Stimulated activated CD4-positive, alpha-beta T cell treated with anti-CD3 and anti-CD28 coated beads, Interleukin-1b, Interleukin-23, amount 100 ng/mL, for 1 hour (primary cell): ENCODE measurements at places on chromosomes 1 and 21.

DNA sequence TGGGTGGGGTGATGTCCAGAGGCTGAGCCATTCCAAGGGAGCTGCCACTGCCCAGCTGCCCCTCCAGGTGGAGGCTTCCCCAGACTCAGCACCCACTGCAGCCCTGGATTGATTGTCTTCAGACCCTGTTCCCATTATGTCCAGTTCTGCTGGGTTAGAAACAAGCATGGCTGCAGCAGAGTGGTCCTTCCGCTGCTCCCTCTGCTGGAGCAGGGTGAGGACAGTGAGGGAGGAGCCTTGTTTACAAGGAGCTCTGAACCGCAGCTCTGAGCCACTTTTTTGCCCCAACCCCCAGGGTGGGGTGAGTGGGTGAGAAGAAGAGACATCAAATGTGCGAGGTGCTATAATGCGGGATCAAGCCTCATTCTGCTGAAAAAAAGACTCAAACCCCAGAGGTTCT lies 2.3 kb downstream of the TNNT2 start:
- no peak for DNase-seq

DNA sequence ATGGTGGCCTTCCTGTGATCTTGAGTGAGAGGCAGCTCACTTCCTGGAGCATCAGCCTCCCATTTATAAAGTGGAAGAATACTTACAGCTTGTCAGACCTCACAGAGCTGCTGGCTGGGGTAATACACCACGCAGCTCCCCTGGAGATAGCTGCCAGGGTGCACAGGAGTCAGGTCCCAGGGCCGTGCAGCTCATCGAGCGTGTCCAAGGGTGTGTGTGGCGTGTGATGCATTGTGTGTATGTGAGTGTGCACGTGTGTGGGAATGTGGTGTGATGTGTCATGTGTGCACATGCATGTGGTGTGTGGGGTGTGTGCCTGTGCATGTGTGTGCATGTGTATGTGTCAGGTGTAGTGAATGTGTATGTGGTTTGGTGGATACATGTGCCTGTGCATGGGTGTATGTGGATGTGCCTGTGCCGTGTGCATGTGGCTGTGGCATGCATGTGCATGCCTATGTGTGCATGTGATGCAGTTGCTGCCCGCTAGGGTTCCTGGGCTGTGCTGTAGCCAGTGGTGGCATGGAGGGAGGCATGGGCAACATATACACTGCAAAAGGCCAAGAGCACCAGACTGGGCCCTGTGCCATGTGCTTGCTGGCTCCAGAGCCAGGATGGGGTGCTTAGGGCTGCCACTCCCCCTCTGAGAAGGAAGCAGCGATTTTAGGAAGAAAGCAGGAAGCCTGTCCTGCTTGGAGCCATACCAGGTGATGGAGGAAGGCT lies 24.6 kb downstream of the WNT3A start:
- no peak for DNase-seq

- DNase-seq = no peak
These were observed 191.1 kb upstream of the NFIA start for GRCh38 chr1:60891281-60891680.

DNA sequence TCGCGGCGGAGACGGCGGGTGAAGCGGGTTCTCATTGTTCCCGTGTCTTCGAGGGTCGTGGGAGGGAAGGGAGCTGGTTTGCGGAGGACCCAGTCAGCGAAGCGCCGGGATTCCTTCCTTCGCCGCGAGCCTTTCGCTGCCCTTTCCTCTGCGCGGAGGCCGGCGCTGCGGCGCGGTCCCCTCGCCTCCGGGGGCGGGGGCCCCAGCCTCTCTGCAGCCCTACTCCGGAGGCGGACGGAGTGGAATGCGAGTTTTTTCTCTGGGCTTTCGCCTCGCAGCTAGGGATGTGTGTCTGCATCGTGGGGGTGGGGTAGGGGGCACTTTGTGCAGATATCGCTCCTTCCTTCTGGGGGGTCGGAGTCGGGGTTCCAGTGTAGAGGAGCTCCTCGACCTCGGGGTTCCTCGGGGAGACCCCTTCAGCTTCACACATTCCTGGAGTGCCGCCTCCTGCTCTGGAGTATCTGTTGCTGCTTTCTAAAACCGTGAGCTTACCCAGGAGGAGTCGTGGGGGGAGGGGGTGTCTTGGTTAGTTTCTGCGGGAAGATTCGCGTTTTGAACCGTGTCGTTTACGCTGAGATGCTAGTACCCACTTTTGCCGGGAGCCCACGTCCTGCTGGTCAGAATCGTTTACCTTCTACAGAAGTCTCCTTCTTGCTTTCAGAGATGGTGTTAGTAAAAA lies 595 bp downstream of the RNF2 start:
- no peak for DNase-seq

DNA sequence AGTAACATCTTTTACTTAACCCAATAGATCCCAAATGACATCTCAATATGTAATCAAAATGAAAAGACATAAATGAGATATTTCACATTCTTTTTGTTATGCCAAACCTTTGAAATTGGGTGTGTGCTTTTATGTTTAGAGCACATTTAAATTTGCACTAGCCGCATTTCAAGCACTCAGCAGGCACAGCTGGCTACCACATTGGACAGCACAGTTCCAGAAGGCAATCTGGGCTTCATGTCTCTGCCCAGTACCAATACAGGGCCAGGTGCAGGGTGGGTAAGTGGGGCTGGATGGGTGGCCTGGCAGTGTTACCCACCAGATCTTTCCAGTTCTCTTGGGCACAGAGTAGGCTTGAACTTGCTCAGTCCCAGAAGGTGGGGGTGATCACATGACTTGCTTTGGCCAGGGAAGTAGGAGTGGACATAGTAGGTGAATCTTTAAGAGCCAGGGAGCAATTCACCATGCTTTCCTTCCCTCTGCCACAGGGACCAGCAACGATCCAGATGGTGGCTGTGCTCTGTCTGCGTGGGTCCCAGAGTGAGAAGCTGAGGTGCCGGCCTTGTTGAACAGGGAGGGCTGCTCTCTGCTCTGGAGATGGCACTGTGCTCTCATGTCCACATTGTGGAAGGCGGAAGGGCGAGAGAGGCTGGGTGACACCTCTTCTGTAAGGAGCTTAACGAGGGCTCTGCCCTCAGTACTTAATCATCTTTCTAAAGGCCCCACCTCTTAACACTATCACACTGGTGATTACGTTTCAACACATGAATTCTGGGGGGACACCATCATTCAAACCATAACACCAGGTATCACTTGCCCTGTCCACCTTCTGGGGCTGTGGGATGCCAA lies 261.4 kb downstream of the GRIK3 start:
- DNase-seq = no peak

- no peak for DNase-seq
These were observed 34.2 kb downstream of the HMCN1 start for GRCh38 chr1:185768371-185768770.

- no peak for DNase-seq
These were observed 71.0 kb upstream of the GNG4 start for GRCh38 chr1:235720544-235720943.

DNA sequence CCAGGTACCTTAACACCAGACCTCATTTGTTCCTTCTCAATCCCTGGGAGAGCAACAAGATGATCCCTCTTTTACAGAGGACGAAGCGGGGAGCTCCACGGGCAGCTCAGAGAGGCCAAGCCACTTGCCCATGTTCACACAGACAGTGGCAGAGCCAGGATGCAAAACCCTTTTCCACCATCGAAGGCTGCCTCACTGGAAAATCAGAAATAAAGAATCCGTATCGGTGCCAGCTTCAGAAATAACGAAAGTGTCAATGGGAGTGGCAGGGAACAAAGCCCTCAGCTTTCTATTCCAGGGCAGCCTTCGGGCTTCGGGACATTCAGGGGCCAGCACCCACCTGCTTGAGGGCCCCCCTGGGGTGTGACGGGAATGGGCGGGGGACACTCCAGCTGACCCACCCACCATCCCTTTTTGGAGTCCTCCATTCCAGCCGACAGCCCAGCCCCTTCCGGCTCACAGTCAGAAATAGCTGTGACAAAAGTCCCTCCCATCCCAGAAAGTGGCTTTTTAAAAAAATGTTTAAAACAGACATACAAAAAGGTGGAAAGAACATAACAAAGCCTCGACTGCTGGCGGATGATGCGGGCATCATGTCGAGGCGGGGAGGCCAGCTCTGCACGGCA lies 6.0 kb downstream of the IFFO2 start:
- DNase-seq = no peak

DNA sequence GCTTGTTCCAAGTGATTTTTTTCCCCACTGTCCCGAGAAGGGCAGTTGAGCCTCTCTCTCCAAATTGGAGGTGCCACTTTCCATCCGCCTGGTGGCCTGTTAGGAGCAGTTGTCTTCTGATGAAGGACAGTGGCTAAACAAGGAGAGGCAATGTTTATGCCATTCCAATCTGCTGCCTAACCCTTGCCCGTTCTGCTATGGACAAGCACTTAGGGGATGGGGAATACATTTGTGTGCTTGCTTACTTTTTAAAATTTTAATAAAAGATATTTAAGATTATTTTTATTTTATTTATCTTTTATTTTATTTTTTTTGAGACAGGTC lies 12.0 kb downstream of the COQ8A start:
- no peak for DNase-seq

GRCh38 chr1:3125078-3125477 lies 56.1 kb downstream of the PRDM16 start:
- no peak for DNase-seq

DNA sequence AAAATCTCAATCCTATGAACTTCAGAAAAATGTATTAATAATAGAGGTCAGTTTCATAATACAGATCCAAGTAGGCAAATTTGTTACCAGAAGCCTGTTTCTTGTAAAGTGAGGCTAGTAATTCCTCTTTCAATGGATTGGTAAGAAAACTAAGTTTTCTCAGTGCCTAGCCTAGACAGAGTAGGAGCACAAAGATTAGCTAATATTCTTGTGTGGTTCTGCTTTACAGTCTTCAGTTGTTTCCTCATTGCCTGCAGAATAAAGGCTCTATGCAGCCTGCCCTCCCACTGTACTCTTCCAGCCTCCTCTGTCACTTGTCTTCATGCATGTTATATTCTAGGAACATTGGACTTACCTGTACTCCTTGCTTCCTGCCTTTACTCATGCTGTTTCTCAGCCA lies 2.4 kb upstream of the PPP1R15B start:
- no peak for DNase-seq

GRCh38 chr21:16674949-16675348 lies 837.9 kb upstream of the CXADR start:
- no peak for DNase-seq

DNA sequence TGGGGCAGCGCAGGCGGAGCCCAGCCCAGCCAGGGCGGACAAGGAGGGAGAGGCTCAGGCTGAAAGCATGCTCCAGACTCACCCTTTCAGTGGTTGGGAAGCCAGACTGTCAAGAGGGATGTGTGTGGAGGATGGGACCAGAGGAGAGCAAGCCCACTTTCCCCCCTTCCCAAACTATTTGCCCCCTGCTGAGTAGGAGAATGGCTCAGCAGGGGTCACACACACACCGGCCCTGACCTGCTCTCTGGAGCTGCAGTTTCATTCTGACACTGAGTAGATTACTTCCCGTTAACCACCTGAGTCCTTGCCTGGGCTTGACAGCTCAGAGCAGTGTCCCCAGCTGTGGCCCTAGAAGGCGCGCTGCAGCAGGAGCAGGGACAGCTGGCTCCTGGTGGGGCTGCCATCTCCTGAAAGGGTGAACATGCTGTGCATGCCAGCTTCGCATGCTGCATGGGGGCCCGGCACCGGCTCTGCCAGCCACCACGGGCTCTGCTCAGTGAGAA lies 51.6 kb upstream of the CNTN2 start:
- no peak for DNase-seq

GRCh38 chr1:243842978-243843511 lies 7.0 kb downstream of the AKT3 start:
- no peak for DNase-seq

DNA sequence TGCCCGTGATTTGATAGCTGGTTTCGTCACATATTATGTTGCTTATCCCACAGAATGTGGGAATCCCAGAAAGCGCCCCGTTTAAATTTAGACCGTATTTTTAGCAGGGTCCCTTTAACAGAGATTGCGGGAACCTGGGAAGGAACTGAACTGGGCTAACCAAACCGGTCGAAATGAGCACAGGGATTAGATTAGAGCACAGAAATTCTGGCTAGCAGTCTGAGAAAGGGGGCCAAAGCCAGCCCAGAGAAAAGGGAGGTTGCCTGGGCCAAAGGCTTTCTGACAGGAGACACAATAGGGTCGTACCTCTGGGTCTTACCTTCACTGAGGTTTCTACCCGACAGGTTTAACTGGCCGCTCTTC lies 327 bp downstream of the LRRC40 start:
- no peak for DNase-seq

DNA sequence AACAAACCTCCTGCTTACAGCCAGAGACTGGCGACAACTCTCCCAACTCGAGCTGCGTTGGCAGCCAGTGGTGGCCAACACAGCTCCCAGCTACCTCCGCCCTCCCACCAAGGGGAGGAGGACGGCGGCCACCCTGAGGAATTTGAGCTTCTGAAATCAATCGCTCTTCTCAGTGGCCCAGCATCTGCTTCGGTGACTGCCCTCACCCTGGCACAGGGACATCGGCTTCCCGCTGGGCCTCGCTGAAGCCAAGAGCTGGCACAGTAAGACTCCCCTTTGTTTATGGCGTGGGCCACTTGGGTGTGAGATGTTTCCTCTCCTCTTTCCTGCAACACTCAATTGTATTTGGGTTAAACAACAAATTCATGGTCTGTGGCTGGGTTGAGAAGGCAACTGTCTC lies 136.2 kb downstream of the ZBTB18 start:
- no peak for DNase-seq

DNA sequence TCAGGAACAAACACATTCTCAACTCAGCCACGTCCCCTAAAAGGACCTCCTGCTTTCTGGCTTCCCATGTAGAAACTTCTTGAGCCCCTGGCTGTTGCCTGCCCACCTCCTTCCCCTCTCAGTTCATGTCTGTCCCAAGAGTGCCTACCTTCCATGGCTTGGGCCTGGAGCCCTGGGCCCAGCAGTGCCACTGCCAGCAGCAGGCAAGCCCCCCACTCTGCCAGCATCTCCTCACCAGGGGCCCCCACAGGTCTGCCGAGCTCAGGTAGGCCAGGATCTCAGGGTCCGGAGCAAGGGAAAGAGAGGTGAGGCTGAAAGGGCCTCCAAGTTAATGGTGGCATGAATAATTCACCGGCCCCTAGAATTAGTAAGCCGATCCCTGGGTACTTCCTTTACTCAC lies at the start of gene CDCP2:
TSS of gene CDCP2 (minus strand) at position 305 of the 400 bp plus-strand sequence. CDS start at position 227, 78 bp downstream.
- DNase-seq = no peak

- DNase-seq = no peak
These were observed 2.4 kb upstream of the CTTNBP2NL start for GRCh38 chr1:112393631-112393974.

- DNase-seq = no peak
These were observed 102.8 kb downstream of the GDAP2 start for GRCh38 chr1:117826540-117827078.

DNA sequence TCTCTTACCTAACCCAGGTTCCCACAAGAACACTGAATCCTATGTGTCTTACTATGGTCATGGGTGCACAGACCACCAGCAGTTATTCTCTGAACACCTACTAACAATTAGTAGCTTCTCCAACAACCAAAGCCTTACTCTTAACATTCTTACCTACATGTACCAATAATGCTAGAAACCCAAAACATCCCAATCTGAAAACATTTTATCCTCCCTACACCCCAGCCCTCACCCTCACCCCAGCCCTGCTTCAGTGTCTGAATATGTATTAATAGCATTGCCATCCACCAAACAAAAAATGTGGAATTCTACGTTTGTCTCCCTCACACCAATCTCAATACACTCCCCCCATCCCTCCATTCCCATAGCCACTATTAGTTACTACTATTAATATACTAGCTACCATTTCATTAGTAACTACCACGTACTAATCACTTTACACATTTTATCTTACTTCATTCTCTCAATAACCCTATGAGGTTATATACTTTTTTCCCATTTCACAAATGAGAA lies 2.6 kb downstream of the TRIM33 start:
- DNase-seq = no peak

- DNase-seq = no peak
These were observed 62.8 kb downstream of the IGSF21 start for GRCh38 chr1:18170444-18170843.
